Thymus (tissue), 14 donors: ENCODE measurements at places on chromosomes 2 and 18. TPM values are rescaled to one million over a fixed set of nuclear protein-coding genes. Genes with fewer than 3 reads are reported as not detected.

Gene FECH
- 33.1 TPM for total RNA-seq

Gene TM4SF20
- 0.09 TPM for total RNA-seq

- H3K4me1 ChIP-seq = no peaks in the 10 kb centered on the region
- no peaks in the 10 kb centered on the region for H3K27me3 ChIP-seq
- H3K36me3 ChIP-seq = no peaks in the 10 kb centered on the region
- no peak for DNase-seq
- no peak overlapping the region for H3K4me3 ChIP-seq
Measured at GRCh38 chr18:40283560-40283959, 1671.5 kb upstream of the PIK3C3 start.

Gene DAPL1
- 2.9 TPM for total RNA-seq

Gene FBXO48
- 0.66 TPM for total RNA-seq

Gene WNT10A
- total RNA-seq = 1.1 TPM

GRCh38 chr2:62660087-62660486 is 45.4 kb upstream of the EHBP1 start:
- no peak for DNase-seq
- H3K4me3 ChIP-seq = no peak overlapping the region
- H3K36me3 ChIP-seq = no peaks in the 10 kb centered on the region
- H3K27me3 ChIP-seq = no peaks in the 10 kb centered on the region

DNA sequence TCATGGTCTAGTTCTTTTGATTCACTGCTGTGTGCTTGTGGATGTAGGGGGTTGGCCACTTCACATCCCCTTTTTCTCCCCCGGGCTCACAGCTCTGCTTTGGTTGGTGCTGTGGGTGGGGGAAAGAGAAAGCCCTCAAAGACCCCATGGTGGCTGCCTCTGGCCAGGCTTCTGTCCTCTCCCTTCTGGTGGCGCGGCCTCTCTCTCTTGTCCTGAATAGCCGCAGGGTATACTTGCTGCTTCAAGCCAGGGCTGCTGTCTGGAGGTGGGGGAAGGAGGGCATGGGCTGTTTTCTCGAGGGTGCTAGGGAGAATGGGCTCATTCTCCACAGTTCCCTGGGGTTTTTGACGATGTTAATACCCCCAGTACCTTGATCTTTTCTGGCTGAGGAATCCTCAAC is 53.9 kb downstream of the IL1R2 start:
- no peak overlapping the region for H3K27ac ChIP-seq
- H3K4me3 ChIP-seq = no peak overlapping the region

Gene RTP5
- total RNA-seq = 0.66 TPM

DNA sequence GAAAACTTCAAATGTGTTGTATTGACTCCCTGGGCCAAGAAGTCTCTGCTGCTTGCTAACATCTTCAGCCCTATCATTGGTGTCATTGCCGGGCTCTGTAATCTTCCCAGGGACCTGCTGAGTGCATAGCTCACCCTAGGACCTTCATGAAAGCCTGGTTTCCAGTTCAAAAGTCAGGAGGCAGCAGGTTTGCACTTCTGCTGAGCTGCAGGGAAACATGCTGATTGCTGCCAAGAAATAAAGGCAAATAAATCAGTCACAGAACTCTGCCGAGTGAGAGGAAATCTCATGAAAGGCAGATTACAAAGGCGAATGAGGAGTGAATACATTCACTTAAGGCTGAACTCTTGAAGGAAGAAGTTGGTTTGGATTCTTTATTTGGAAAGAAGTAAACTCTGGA is 1947.6 kb upstream of the CELF4 start:
- no peaks in the 10 kb centered on the region for H3K36me3 ChIP-seq
- H3K4me1 ChIP-seq = no peaks in the 10 kb centered on the region
- no peaks in the 10 kb centered on the region for H3K27me3 ChIP-seq
- no peak overlapping the region for H3K27ac ChIP-seq
- no peak overlapping the region for H3K4me3 ChIP-seq
- no peak for DNase-seq

Gene RESP18
- not detected for total RNA-seq

Gene KCNS3
- total RNA-seq = 0.52 TPM

Gene WIPF1
- total RNA-seq = 21.9 TPM

Gene ORC2
- 19.4 TPM for total RNA-seq

DNA sequence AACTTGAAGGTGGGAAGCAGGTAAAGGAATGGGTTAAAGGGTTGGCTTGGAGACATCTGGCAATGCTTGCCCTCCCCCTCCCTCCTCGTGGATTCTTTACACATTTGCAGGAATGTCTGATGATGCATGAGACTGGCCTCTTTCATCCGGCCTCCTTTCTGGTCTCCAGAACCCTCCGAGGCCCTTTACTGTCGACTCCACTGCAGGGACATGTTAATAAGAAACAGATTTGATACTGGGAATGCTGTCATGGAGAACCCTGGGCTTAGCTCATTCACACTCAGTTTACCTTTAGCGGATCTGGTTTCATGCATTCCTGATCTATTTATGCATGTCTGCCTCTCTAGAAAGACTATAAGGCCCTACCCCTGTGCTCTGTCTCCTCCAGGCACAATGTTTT is 238.7 kb downstream of the TGIF1 start:
- DNase-seq = no peak
- H3K4me3 ChIP-seq = no peak overlapping the region
- no peaks in the 10 kb centered on the region for H3K4me1 ChIP-seq
- H3K27ac ChIP-seq = no peak overlapping the region
